SK-N-MC (cell line): ENCODE measurements at places on chromosomes 3 and 15.

DNA sequence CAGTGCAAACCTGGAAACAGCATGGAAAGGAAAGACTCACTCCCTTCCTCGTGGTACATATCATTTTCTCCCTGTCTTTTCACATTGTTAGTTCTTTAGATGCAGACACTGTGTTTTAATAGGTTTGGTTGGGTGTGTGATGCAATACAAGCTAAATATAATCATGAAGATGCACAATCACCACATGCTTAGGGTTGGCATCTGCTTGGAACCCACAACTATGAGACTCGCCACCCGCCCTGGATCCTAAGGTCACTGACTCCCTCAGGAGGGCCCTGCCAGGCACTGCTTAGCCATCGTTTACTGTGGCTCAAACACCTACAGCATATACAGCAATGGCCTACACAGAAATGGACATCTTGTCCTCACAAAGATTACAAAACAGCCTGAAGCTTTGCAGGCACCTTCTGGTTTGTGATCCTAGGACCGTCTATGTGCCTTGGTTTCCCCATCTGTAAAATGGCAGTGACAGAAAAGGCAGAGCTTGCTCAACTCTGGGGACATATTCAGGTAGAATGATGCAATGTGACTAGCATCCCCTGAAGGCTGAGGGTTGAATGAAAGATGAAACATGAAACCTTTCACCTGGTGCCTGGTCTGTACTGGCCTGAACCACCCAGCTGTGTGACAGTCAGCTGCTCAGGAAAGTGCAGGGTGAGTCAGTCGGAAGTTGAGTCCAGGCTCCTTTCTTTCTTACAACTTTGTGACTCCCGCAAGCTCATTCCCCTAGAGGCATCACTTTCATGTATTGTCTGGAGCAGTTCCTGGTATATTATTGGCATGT is 123.6 kb upstream of the PFN2 start:
- no peak for DNase-seq

DNA sequence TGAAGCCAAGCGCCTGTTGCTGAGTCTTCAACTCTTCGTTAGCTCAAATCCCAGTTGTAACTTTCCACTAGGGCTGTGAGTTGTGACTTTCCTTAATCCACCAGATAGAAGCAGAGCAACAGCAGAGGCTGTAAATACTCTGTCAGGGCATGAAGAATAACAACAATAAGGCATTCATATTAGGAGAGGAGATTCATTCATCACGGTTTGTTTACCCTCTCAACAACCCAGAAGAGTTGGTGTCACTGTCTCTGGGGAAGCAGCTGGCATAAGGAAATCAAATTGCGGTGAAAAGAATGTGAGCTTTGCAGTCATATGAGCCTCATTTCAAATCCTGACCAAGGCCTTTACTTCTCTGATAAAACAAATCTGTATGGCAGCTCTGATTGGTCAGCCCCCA is 184.8 kb downstream of the SHQ1 start:
- DNase-seq, result no peak

DNA sequence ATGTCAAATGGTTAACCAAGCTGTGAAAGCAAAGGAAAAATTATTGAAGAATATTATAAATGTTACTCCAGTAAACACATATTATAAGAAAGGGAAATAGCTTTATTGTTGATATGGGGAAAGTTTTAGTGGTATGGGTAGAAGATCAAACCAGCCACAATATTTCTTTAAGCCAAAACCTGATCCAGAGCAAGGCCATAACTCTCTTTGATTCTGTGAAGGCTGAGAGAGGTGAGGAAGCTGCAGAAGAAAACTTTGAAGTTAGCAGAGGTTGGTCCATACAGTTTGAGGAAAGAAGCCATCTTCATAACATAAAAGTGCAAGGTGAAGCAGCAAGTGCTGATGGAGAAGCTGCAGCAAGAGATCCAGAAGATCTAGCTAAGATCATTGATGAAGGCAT is 54.8 kb downstream of the LYZL4 start:
- no peak for DNase-seq

GRCh38 chr15:101203029-101203573 is 48.7 kb downstream of the CHSY1 start:
- DNase-seq, result no peak

DNA sequence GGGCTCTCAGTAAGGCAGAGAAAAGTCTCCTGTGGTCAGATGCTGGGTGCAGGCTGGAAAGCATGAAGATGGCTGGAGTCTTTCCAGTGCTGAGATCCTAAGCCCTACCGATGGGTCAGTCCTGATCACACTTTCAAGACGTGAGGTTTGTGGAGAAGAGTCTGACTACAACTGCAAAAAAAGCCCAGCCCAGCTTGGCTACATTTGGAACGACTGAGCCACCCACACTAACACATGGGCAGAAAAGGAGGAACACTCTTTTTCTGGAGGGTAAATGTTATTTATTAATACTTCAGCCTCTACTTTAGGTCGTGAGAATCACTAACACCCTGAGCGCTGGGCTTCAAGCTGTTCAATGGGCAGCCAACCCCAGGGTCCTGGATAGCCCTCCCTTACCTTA is 22.0 kb upstream of the C3orf22 start:
- no peak for DNase-seq

GRCh38 chr15:67006083-67007065 is 59.0 kb upstream of the SMAD3 start:
- no peak for DNase-seq

DNA sequence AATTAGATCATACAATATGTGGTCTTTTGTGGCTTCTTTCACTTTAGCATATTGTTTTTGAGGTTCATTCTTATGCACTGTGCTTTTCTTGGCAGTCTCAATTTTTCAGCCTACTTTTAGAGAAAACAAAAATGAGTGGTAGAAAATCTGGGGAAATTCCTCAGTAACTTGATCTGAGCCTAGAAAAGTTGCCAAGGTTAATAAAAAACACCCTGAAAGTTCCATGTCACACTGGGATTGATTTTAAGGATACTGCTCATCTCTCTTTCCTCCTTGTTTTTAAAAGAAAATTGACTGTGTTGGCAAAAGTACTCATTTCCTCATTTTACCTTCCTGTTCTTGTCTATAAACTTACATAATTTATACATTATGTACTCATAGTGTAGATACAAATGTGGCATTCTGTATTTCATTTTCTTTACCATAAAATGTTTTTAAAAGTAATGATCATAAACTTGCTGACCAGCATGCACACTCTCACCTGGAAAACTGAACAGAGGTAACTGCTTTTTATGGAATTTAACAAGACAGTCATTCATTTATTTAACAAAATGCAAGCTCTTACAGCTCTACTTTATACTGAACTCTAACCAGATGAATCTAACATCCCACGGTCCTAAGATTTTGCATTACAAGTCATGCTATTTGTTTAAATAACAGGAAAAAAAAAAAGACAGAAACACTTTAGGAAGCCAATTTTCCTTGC is 28.6 kb upstream of the SH3BP5 start:
- no peak for DNase-seq

DNA sequence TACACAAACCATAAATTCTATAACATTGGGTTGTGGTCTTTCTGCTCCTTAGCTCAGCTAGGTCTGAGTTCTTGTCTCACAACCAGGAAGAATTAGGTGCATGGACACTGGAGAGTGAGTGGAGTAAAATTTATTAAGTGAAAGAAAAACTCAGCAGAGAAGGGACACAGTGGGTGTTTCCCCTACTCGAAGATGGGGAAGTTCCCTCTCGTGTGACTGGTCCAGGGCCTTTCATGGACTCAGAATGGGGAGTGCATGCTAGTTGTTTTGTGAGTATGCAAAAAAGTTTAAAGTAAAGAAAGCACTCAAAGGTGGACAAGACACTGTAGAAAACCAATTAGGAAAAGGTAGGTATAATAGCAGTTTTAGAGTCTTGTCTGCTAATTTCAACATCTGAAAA is 215.5 kb upstream of the RORA start:
- DNase-seq, result no peak

GRCh38 chr15:96328181-96328876 is 2.2 kb upstream of the NR2F2 start:
- DNase-seq, result no peak

DNA sequence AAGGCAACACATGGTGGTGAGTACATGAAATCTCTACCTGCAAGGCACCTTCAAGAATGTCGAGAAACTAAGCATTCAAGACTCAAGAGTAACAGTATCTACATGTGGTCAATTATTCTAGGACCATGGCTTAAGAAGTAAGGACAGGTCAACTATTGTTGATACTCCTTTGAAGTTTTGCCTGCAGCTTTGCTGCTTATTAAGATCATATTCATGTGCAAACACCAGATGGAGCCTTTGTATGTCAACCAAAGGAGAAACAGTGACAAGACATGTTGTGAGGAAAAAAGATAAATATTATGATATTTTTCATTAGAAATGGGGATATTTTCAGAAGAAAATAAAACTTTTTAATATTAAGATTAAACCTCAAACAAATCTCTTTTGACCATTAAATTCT is 52.3 kb upstream of the FGF7 start:
- DNase-seq, result no peak

DNA sequence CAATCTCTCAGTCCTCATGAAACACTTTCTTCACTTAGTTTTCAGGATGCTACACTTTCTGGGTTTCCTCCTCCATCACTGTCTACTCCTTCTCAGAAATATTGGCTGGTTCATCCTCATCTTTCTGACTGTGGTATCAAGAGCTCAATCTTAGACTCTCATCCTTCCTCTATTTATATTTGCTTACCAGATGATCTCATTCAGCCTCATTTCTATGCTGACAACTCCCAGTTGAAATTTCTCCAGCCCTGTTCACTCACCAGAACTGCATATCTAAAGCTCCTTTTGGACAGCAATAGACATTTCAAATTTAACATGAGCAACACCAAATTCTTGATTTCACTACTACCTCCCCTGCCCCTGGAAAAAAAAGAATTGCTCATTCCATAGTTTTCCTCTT is 48.0 kb upstream of the FBN1 start:
- no peak for DNase-seq

DNA sequence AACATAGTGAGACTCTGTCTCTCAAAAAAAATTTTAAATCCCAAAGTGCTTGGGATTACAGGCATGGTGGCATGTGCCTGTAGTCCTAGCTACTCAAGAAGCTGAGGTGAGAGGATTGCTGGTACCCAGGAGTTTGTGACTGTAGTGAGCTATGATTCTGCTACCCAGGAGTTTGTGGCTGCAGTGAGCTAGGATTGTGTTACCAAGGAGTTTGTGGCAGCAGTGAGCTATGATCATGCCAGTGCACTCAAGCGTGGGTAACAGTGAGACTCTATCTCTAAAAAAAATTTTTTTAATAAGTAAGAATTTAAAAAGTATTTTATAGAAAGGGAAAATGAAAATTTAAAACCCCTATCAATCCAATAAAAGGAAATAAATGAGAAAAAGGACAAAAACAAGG is 69.5 kb downstream of the FAIM start:
- no peak for DNase-seq

DNA sequence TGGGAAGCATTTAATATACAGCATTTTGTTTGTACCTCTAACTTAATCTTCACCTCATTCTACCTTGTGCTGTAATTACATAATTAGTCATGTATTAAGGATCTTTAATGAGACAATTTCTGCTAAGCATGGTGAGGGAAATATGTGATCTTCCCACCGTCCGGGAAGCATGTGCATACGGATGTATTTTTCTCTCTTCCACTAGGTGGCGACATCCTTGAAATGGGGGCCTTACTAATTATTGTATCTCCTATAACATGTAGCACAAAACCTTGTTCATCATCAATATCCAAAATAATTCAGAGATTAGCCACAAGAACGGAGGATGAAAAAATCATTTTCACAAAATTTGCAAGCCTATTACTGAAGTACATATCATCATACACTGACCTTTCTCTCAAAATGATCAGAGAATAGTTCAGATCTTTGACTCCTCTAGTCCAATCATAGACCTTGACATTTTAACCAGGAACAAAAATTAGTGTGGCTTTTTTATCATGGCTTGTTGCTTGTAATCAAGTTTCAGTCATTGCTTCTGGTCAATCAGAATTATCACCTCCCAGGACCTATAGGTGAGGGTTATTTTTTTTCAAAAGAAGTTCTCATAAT is 148.9 kb upstream of the GBE1 start:
- DNase-seq, result no peak

DNA sequence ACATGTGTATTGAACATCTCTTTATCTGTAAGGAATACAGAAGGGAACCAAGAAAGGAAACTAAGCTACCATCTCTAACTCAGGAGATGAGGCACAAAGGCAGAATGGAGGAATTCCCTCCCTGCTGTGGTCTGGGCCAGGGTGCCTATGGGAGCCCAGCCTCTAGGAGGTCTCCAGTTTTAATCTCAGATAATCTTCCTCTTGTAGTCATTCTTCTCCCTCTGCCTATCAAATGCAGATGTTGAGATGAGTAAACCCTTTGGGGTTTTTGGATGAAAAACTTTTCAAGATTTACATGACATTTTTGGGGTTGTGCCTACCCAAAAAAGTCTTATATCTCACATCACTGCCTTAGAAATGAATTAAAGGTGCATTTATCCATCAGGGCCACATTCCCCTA is 23.3 kb downstream of the SCG5 start:
- DNase-seq, result no peak

GRCh38 chr15:47588958-47589357 is 128.3 kb upstream of the SEMA6D start:
- DNase-seq, result no peak

- no peak for DNase-seq
These were observed 305.6 kb downstream of the LSAMP start for GRCh38 chr3:116139641-116140040.

- no peak for DNase-seq
These were observed 152.0 kb upstream of the MDFIC2 start for GRCh38 chr3:70464465-70464864.

GRCh38 chr3:126142652-126143051 is 37.7 kb downstream of the ALDH1L1 start:
- DNase-seq, result no peak
